ENCODE measurements at places on chromosomes 11 and 22.

DNA sequence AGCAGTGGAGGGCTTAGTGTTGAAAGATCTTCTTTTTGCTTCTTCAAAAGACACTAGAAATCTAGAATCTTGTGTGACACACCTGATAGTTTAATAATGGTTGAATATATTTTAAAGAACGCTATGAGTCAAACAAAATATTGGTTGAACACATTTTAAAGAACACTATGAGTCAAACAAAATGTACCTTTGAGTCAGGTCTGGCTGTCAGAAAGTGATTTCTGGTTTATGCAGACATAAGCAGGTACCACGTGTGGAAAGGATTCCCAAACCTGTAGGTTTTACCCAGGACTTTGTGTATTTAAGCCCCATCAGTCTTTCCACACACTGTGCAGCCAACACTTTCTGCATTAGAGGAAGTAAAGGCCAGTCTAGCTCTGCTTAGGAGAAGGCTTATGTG is 366.7 kb upstream of the TENM4 start:
- no peak for DNase-seq

DNA sequence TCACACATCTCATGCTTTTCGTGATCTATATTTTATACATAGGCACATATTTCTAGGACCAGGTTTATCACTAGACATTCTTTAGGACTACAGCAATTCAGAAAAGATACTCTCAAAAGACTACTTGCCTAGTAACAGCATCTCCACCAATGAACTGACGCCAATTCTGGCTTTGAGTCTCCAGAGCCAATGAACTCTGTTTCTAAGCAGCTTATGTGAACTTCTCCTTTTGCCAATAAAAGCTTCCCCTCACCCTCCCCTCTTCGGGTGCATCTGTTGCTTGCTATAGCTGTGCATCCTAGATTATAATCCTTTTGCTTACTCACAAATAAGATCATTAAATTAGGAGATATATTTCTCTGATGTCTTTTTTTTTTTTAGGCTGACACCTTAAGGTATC is 11.4 kb upstream of the ANKK1 start:
- no peak for DNase-seq

- DNase-seq = no peak
These were observed 332 bp downstream of the TEAD1 start for GRCh38 chr11:12674571-12674935.

DNA sequence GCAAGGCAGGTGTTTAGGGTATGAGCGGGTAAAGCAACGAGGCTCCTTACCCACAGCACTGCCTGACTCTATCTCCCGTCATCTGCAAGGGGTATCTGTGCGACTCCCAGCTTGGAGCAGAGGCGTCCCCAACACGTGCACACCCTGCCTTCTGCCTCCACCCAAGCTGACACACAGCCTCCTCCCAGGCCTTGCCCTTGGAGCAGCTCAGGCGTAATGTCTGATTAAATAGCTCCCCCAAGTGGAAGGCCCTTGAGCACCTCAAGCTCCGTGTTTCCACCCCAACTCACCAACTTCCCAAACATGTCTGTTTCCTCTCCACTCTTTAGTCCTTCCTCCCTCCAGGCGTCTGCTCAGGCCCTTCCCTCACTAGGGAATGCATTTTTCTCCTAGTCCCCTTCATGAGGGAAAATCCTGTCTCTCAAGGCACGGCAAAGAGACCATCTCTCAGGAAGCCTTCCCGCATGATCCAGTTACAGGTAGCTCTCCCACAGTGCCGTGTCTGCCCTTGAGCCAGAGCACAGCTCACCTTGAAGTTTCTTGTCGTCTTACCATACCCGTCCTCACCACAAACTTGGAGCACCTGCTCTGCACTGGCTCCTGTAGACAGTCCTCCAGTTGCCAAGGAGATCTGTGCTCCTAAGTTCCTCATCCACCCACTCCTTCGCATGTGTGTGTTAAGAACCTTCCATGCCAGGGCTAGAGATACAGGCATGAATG is 15.8 kb downstream of the CYB5R2 start:
- DNase-seq = peak; percentile 43

DNA sequence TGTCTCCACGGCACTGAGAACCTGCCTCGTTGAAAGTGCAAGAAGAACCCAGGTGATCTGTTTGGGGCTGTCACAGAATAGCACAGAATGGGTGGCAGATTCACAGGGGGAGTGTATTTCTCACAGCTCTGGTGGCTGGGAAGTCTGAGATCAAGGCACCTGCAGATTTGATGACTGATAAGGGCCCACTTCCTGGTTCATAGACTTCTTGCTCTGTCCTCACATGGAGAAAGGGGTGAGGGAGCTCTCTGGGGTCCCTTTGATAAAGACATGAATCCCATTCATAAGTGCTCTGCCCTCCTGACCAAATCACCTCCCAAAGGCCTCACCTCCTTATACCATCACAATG is 198.5 kb upstream of the SORL1-AS1 start:
- DNase-seq = no peak

DNA sequence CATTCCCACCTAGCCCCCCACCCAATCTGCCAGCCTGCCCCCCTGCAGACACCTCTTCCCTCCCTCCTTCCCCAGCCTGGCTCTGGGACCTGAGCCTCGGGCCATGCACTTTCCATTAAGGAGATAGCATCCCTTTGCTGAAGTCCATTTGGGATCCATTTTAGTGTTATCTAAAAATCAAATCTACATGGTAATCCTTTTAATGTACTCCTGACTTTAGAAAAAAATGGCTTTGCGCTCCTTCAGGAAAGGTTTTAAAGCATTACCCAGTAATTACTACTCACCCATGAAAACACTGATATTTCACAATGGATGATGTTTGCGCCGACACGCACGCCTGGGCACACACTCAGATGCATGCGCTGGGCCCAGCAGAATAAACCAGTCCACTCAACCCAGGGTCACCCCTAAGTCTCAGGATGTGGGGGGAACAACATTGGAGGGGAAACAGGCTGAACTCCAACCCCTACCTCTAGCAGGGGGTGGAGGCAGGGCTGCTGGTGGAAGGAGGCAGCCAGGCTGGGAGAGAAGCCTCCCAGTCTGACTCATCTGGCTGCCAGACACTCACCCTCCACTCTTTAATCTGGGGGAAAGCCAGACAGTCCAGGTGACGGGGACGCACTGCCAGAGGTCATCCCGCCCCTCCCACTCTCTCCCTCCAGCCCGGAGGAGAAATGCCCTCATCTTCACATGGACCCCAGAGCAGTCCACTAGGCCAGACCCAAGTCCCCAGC is 29.8 kb downstream of the LMO1 start:
- peak; percentile 95 for DNase-seq

DNA sequence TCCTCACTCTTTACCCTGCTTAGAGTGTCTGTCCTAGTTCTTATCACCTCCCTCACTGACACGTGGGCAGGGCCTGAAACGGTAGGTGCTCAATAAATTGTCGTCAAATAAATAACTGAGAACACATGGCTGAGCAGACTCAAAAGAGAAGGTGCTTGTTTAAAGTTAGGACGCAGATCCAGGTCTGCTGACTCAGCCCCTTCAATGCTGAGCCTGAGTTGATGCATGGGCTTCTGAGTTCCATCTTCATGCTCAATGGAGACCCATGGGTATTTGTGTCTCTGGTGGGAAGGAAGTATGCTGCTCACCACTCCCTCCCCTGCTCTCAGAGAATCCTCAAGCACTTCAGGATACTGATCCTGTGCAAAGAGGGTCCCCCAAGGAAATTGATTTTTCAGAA is 67.5 kb downstream of the FLI1 start:
- DNase-seq = no peak

- DNase-seq = no peak
These were observed 55.0 kb upstream of the USP47 start for GRCh38 chr11:11786771-11787170.

GRCh38 chr11:10770626-10771254 is 19.7 kb downstream of the CTR9 start:
- no peak for DNase-seq

DNA sequence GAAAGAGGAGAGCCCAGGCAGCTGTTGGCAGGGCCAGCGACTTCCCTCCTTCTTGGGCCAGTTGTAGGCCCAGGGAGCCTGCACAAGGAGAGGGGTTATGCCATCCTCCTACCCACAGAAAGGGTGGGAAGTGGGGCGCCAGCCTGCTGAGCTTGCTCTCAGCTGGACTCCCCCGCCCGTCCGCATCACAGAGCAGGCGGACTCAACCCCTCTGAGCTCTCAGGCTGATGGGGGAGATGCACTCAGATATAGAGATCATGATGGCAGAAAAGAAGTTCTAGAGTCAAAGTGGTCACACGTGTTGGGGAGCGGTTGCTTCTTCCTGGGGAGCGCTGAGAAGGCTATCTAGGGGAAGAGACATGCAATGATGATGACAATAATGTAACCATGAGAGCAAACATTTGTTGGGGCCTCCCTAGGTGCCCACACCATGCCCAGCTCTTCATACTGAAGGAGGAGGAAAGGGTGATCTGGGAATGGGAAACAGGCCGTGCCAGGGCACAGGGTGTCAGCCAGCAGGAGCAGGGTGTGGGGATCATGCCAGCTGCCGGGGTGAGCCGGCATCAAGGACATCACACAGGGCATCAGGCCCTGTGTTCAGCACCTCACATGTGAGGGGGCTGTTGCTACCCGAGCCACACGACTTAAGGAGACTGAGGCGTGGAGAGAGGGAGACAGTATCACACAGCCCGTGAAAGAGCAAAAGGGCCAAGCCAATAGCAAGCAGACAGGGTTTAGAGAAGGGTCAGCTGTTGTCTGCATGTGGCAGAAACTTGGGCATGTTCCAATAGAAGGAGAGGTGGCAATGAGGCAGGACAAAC is 7.7 kb downstream of the SLC35E4 start:
- no peak for DNase-seq

DNA sequence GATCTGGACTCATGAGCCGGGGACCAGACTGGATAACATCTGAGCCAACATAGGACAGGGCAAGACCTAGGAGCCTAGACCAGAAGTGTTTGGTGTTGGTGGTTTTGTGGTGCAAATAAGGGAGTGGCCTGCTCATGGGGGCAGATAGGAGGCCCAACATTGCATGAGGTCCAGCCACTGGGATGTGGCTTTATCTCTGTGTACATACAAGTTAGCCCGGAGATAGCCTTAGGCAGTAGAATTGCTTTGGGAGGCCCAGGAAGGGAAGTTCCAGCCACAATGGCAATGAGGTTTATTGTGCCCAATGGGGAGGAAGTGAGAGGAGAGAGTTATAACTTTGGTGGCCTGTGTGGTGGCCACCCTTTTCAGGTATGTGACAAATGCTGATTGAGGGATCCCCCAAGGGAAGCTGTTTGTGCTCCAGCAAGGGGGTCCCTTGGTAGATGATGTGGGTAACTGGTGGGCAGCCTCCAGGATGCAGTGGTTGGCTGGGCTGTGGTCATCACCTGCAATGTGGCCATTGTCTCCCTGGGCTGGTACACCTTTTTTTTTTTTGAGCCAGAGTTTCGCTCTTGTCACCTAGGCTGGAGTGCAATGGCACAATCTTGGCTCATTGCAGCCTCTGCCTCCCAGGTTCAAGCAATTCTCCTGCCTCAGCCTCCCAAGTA is 6.4 kb downstream of the LMO2 start:
- DNase-seq = no peak

DNA sequence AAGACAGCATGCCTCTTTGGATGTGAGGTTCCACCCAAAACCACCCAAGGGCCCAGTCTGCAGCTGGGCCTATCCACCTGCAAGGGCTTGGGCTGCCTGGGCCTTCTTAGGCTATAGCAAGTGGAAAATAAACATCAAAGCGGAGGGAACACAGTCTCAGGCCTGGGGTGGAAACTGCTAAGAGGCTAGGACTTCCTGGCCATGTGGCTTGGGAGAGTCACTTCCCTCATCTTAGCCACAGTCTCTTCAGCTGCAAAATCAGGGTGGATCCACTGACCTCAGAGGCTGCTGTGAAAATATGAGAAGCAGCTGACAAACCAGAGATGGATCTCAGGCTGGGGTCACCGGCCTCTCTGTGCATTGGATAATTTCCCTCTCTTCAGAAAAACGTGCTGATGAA is 30.6 kb upstream of the TFIP11 start:
- no peak for DNase-seq
